ENCODE measurements at places on chromosomes 3 and 15.

GRCh38 chr15:66294932-66295235, 1.5 kb downstream of the DIS3L start:
- no peak for DNase-seq

DNA sequence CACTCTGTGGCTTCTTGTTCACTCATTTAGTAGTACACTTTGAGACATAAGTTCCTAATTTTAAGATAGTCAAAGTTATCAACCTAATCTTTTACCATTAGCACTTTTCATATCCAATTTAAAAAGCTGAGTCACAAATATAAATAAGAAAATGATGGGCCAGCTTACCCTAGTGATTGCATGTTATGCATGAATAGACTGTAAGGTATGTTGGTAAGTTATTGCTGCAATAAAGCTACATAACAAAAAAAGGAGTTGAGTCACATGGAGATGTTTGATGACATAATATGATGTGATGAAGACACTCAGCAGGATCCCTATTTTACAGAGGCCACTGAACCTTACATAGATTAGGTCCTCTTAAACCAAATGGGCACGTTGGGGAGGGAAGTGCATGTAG, 161.3 kb downstream of the OCA2 start:
- no peak for DNase-seq

DNA sequence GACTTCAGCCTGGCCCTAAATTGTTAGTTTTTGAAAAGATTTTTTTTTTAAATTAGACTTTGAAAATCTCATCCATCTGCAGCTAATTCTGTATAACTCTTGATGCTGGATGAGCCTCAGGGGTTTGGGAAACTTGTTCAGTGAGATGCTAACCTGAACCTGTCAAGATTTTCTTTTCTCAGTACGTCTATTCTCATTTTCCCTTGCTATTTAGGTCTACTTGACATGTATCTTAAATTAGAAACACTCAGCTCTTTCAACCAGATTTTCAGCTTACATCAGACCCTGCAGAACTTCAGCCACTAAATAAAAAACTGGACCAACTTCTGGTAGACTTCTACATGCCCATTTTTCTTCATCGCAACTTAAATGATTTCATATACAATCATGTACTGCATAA, 61.4 kb downstream of the MFSD1 start:
- DNase-seq: no peak

DNA sequence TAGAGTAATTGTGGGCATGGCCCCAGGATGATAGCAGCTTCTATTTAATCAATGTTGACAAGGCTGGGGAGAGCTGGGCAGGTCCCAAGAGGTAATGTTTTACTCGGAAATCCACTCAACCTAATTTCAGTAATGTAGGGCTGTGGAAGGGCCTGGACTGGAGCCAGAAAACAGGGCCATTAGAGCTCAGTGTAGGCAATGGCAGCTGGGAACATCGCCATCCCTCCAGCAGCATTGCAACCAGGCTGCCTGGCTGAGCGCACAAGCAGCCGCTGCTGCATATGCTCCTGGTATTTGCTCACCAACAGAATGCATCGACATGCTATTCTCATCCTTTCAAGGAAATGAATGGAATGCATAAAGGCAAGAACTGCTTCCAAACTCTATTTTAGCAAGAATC, 90.0 kb downstream of the GAP43 start:
- peak; percentile 87 for DNase-seq

DNA sequence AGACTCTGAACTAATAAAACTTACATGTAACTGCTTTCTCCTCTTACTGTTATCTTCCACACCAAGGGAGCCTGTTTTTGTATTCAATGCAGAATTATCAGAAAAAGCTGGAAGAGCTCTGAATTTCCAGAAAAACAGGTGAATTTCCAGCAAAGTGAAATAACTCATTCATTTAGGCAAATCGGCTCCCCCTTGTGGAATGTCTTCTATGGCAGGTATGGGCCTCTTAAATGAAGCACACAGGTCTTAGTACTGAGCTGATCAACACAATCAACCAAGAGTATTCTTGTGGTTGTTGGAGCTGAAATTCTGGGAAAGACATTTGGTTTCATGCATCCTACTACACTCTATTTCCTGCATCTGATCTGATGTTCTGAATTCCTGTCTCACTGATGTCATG, 31.0 kb upstream of the PTPRG start:
- DNase-seq: peak; percentile 12

- DNase-seq: no peak
Measured at GRCh38 chr3:32817257-32817557, 590 bp upstream of the TRIM71 start.

All from NCI-H2227 treated with DMSO at 0.1 percent for 48 hours (cell line).